Smooth muscle cell of the coronary artery (primary cell): ENCODE measurements at places on chromosomes 13 and 19. TPM values are rescaled to one million over a fixed set of nuclear protein-coding genes. Genes with fewer than 3 reads are reported as not detected.

Gene SERPINE3
- total RNA-seq: not detected in 2 replicates

Gene FUT3
- total RNA-seq: not detected in 2 replicates

Gene FPR3
- 0.23 TPM in 1 of 2 replicates, not detected in the other for total RNA-seq

Gene CLC
- total RNA-seq: not detected in 2 replicates

Gene LSR
- total RNA-seq: 0.45 TPM in 1 of 2 replicates, not detected in the other

Gene GPR42
- total RNA-seq: not detected in 2 replicates

Gene CEACAM7
- total RNA-seq: not detected in 2 replicates

Gene ZNF20
- 3.2 and 4.5 TPM in 2 replicates for total RNA-seq

Gene ZNF534
- 0.08 TPM in 1 of 2 replicates, not detected in the other for total RNA-seq
